ENCODE measurements at places on chromosomes 6 and 20. TPM values are rescaled to one million over a fixed set of nuclear protein-coding genes. Genes with fewer than 3 reads are reported as not detected.

Gene C4A
- total RNA-seq, result 410 TPM

Gene DLL1
- 2.3 TPM for total RNA-seq

DNA sequence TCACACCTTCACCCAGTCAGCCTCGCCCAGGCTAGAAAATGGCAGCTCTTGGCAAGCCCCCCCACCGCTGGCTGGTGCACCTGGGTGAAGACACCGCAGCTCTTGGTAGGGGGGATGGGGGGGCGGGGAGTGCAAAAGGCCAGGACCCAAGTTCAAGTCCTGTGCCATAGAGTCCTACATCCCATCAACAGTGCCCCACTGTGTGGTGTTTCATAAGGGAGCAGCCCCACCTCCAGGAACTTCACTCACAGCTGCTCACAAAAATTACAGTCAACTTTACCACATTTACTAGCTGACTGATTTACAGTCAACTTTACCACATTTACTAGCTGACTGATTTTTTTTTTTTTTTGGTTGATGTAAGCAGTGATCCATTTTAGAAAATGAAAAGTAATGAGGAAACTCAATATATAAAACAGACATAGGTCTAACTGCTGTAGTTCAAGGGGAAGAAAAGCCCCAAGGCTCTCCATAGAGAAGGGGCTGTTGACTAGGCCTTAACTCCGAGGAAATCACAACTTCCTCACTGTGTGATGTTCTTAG lies 208.9 kb upstream of the SNX9 start:
- no peaks in the 10 kb centered on the region for H3K36me3 ChIP-seq
- H3K27ac ChIP-seq, result no peak overlapping the region
- no peak for DNase-seq
- no peaks in the 10 kb centered on the region for H3K27me3 ChIP-seq

Gene SUMO4
- total RNA-seq, result 3.3 TPM

- H3K27ac ChIP-seq, result no peak overlapping the region
- DNase-seq, result peak; percentile 46
Measured at GRCh38 chr6:8131265-8131897, 29.0 kb upstream of the EEF1E1 start.

All from liver (tissue), 10 donors.